ENCODE measurements at places on chromosomes 5 and 9. TPM values are rescaled to one million over a fixed set of nuclear protein-coding genes. Genes with fewer than 3 reads are reported as not detected.

NUTM2G gene
- not detected for total RNA-seq

PHYKPL gene
- 43.2 TPM for total RNA-seq

MOB3B gene
- total RNA-seq: 0.03 TPM

MARCOL gene
- not detected for total RNA-seq

DNA sequence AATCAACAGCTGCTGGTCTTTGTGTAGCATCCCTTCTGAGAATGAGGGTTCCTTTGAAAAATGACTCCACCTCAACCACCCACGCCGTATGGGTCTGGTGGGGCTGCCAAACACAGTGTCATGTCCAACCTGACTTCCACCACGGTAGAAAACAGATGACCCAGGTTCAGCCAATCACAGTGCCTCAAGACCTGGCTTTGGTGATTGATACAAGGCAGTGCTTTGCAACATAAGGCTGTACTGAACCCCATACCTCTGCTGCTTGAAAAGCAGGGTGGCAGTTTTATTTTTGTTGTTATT lies 11.5 kb upstream of the TGFBR1 start:
- no peak for DNase-seq

GRCh38 chr5:175129121-175129520 lies 314.9 kb downstream of the DRD1 start:
- no peak for DNase-seq

DNA sequence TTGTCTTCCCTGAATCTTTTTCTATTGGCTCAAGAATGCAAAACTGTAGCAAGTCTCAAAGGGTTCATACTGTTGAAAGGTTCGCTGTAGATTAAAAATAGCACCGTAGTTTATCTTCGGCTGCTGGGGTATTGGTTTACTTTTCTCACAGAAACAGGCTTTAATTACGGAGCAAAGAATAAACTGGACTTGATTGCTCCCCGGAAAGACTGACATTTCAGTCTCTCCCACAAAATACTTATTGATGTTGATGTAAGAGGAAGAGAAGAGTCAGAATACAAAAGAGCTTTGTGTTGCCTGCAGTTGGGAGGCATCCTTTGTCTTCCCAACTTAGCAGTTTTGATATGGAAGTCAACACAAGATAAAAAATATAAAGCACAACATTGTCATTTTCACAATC lies 183.9 kb upstream of the DMAC1 start:
- DNase-seq: no peak

DNA sequence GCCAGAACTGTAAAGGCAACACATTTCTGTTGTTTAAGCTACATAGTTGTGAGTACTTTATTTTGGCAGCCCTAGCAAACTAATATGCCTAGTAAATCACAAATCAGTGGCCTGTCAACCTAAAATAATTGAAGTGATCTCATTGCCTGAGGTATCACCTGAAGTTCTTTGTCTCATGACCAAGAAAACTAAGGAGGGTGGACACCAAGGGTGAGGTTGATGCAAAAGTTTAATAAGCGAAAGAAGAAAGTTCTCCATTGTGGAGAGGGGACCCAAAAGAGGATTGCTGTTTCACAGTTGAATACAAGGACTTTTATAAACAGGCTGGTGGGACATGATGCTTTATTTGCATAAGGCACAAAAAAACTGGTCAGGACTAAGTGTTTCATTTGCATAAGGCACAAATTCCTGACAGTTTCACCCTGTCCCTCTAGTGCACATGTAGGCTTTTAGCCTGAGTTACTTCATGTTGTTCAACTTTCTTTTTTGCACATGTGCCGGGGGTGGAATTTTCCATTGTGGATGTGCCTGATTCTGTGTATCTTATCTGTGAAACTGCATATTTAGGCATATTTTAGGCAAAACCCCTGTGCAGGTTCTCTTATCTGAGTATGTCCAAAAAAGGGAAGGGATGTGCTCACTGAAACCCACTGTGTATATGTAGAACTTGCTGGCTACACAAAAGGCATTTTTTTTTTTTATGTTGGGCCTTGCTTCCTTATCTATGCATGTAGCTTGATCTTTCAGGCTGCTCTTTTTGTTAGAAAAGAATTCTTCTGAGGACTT lies 108.6 kb upstream of the RAI14 start:
- DNase-seq: no peak

DNA sequence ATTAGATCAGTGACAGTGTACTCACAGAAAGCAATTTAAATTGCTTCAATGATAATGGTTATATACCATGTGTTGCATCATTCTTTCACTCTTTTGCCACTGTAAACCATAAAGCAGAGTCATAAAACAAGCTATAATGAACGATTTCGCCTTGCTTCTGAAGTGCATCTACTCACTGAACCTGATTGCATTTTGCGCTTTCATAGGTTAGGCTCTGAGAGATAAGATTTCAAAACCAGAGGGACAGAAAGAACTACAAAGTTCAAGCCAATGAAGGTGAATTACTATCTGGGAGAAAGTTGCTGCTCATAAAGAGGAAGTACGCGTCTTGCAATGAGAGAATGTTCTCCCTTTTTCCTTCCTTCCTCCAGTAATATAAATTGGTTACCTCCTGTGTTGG lies 412.7 kb downstream of the CETN3 start:
- DNase-seq: no peak

GRCh38 chr5:9335269-9335668 lies 210.6 kb downstream of the SEMA5A start:
- DNase-seq: no peak

GRCh38 chr9:137293482-137294090 lies 8.5 kb downstream of the NRARP start:
- no peak for DNase-seq

GRCh38 chr5:111229871-111230810 lies 6.0 kb downstream of the CAMK4 start:
- no peak for DNase-seq

Measured in Panc1 (cell line).